ENCODE measurements at places on chromosomes 5 and 9.

GRCh38 chr9:21684831-21685362, 117.5 kb upstream of the MTAP start:
- no peak for DNase-seq

DNA sequence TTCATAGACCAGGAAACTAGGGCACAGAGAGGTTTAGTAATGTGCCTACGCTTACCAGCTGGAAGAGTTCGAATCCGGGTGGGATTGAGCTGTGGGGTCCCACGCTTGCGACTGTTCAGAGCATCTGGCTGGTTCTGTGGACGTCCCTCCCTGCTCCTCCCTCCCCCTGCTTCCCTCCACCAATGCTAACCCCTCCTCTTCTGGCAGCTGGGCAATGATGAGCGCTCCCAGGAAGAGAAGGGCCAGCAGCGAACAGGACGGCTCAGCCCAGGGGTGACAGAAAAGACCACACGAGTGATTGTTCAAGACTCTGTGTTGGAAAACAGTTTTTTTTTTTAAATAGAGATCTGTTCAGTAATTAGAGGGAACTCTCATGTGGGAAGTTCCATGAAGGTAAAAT, 6.9 kb downstream of the FAM163B start:
- no peak for DNase-seq

GRCh38 chr9:92962303-92962649, 15.0 kb downstream of the FGD3 start:
- no peak for DNase-seq

GRCh38 chr9:94584555-94584954, 9.1 kb downstream of the FBP2 start:
- no peak for DNase-seq

DNA sequence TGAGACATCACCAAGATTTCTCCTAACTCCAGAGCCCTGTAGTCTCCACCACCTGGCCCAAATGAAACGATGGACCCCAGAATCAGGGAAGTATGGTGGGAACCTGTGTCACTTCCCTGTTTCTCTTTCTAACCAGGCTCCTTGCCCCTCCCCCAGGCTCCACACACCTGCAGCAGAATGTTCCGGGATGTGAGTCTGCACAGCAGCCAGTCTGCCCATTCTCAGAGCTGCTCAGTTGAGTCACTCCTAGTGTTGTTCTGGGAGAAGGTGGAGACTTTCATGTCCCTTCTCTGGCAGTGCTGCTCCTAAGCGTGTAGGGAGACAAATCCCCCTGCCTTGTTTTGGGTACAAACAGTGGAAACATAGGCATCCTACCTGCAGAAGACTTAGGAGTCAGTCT, 76.0 kb upstream of the XPA start:
- no peak for DNase-seq
